GM23338 (cell line): ENCODE measurements at places on chromosomes 1 and 21. TPM values are rescaled to one million over a fixed set of nuclear protein-coding genes. Genes with fewer than 3 reads are reported as not detected.

The ANGPTL3 gene
- total RNA-seq, result not detected in 2 replicates

The PLCH2 gene
- 0.08 and 0.31 TPM in 2 replicates for total RNA-seq

The FAM151A gene
- 0.10 TPM in 1 of 2 replicates, not detected in the other for total RNA-seq

The WNT4 gene
- 0.59 TPM in 1 of 2 replicates, not detected in the other for total RNA-seq

The NUP210L gene
- not detected in 2 replicates for total RNA-seq

The RPE65 gene
- total RNA-seq, result not detected in 2 replicates

The TTF2 gene
- 57.5 and 85.4 TPM in 2 replicates for total RNA-seq

The GUCA2A gene
- not detected in 2 replicates for total RNA-seq

The ERI3 gene
- total RNA-seq, result 70.1 and 92.5 TPM in 2 replicates

The NEXN gene
- 2.6 and 3.8 TPM in 2 replicates for total RNA-seq

The SLAMF9 gene
- total RNA-seq, result not detected in 2 replicates

The FCRLB gene
- 0.56 TPM in 1 of 2 replicates, not detected in the other for total RNA-seq

The PDC gene
- total RNA-seq, result not detected in 2 replicates

The LCE1B gene
- total RNA-seq, result not detected in 2 replicates

The RPS6KC1 gene
- 21.1 and 24.9 TPM in 2 replicates for total RNA-seq

The FCER1G gene
- total RNA-seq, result 0.74 TPM in 1 of 2 replicates, not detected in the other

The KCNK1 gene
- 11.8 and 12.7 TPM in 2 replicates for total RNA-seq

The CDC73 gene
- 36.9 and 40.4 TPM in 2 replicates for total RNA-seq

The PROX1 gene
- total RNA-seq, result 0.39 and 0.49 TPM in 2 replicates

The RPS27 gene
- total RNA-seq, result 1,080 and 1,371 TPM in 2 replicates

The SERPINC1 gene
- total RNA-seq, result not detected in 2 replicates
